ENCODE measurements at places on chromosomes 6 and 20. TPM values are rescaled to one million over a fixed set of nuclear protein-coding genes. Genes with fewer than 3 reads are reported as not detected.

The PDSS2 gene
- total RNA-seq: 35.7 TPM

DNA sequence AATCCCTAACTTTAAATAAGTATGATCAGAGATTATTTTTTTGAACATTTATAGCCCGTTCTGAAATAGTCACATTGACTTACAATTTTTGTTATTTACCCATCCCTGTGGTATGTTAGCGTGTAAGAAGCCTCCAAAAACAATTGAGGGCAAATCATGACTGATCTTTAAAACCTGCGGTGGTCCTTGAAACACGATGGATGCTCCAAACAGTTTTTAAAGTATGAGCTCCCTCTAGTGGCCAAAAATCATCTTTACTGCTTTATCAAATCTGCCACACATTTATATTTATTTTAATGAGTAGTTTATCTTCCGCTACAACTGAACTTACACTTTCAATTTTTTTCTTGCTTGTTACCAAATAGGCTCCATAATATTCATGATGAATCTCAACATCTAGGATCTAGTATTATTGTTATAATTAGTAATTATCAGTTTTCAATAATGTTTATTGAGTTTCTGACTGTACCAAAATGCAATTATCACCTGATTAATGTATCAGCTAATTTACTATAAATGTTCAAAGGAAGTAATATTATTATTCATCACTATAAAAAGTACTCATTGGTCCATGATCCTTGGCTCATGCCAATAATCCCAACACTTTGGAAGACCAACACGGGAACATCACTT, 52.2 kb downstream of the MARCKS start:
- H3K4me3 ChIP-seq: no peak overlapping the region
- no peaks in the 10 kb centered on the region for H3K4me1 ChIP-seq
- H3K27ac ChIP-seq: no peak overlapping the region

GRCh38 chr6:151695156-151695555, 112.3 kb upstream of the ESR1 start:
- H3K36me3 ChIP-seq: no peaks in the 10 kb centered on the region
- no peaks in the 10 kb centered on the region for H3K27me3 ChIP-seq
- no peaks in the 10 kb centered on the region for H3K4me1 ChIP-seq
- DNase-seq: no peak
- no peak overlapping the region for H3K4me3 ChIP-seq

The EDN3 gene
- total RNA-seq: 28.8 TPM

DNA sequence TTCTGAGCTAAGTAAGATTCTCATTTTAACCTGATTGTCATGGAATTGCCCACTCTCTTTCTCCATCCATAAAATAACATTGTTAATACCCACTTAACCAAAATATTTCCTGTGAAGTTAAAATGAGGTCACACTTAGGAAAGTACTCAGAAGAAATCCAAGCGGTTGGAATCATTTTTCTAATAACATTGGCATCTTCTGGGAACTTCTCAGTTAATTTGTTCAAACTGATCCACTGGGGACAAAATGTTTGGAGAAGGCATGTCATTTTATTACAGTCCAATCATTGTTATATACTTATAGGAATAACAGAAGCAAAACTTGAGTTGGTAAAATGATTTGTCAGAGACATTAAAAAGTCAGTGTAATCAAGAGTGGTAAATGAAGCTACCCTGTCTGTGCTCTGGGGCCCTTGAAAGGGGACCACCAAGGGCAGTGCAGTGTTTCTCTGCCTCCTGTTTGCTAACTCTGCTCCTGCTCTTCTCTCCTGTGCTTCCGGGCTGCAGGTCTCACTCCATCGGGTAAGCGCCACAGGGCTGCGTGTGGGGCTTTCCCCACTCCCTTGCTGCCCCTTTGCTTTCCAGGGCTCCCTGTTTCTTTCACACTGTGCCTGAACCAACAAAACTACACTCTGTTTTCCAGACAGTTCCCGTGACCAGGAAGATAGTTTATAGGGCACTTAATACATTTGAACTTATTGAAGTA, 50.1 kb downstream of the HDDC2 start:
- no peaks in the 10 kb centered on the region for H3K27me3 ChIP-seq
- H3K27ac ChIP-seq: no peak overlapping the region
- no peaks in the 10 kb centered on the region for H3K4me1 ChIP-seq
- no peak for DNase-seq

GRCh38 chr20:16062661-16063581, 510.3 kb downstream of the KIF16B start:
- no peaks in the 10 kb centered on the region for H3K27me3 ChIP-seq
- no peak for DNase-seq
- no peaks in the 10 kb centered on the region for H3K4me1 ChIP-seq
- no peak overlapping the region for H3K27ac ChIP-seq

DNA sequence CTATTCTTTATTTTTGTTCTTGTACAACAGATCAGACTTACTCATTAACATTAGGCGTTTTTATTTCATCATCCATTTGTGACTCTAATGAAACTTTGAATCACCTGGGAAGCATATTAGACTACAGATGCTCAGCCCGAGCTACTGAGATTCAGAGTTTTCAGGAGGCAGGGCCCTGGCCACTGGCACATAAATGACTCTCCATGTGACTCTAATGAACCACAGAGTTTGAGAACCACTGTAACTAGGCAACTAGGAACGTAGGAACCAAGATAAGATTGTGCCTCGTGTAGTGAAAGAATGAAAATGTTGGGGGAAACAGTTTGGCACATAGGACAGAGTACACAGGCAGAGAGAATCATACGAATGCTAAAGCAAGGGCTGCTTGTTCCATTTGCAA, 405.9 kb upstream of the BTBD3 start:
- H3K27ac ChIP-seq: no peak overlapping the region
- H3K4me1 ChIP-seq: no peaks in the 10 kb centered on the region
- DNase-seq: no peak
- no peaks in the 10 kb centered on the region for H3K36me3 ChIP-seq
- H3K4me3 ChIP-seq: no peak overlapping the region

The PCK1 gene
- 272 TPM for total RNA-seq
